ENCODE measurements at places on chromosomes 11 and 22. TPM values are rescaled to one million over a fixed set of nuclear protein-coding genes. Genes with fewer than 3 reads are reported as not detected.
A peak's percentile ranks its signal among the peaks of the same experiment; 100 is the strongest.

RIMBP3C gene
- total RNA-seq, result not detected

TSPAN32 gene
- total RNA-seq, result 8.6 TPM

GRCh38 chr11:24779791-24780190 is 282.9 kb downstream of the LUZP2 start:
- DNase-seq, result no peak

- DNase-seq, result peak; percentile 90
These were observed at the start of gene CAPRIN1 for GRCh38 chr11:34051349-34052035. Gene CAPRIN1, plus strand, starts transcription at chr11:34051731. Its CDS starts 690 bp downstream, at chr11:34052421.

All from activated T-cell treated with anti-CD3 and anti-CD28 coated beads, Interleukin-2, amount 50 U/mL, for 72 hours (primary cell).